ENCODE measurements at places on chromosomes 16 and 17. TPM values are rescaled to one million over a fixed set of nuclear protein-coding genes. Genes with fewer than 3 reads are reported as not detected.

The TRAPPC1 gene
- total RNA-seq, result 93.4 TPM

The STX1B gene
- total RNA-seq, result 3.9 TPM

The OR3A3 gene
- not detected for total RNA-seq

The TLCD2 gene
- total RNA-seq, result not detected

DNA sequence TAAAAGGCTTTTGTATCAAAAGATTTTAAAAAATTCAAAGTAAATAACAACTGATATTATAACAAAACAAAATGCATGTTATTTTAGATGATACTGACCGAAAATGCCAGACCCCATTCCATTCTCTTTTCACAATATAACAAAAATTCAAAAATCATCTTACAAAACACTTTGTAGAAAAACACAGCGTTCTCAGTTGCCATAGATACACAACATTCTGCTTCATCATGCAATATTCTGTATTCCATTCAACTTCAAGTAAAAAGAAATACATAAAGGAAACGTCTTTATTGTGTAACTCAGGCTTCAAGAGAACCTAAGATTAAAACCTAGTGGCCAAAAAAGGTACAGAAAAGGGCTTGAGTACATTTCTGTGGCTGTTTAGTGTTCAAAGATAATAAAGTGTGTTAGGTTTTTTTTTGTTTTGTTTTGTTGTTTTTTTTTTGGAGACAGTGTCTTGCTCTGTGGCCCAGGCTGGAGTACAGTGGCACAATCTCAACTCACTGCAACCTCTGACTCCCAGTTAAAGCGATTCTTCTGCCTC lies 250.5 kb downstream of the CEP112 start:
- H3K27me3 ChIP-seq, result peaks cover 6% of the 10 kb centered on the region
- DNase-seq, result no peak
- no peaks in the 10 kb centered on the region for H3K36me3 ChIP-seq
- H3K4me3 ChIP-seq, result no peak overlapping the region
- no peaks in the 10 kb centered on the region for H3K4me1 ChIP-seq

DNA sequence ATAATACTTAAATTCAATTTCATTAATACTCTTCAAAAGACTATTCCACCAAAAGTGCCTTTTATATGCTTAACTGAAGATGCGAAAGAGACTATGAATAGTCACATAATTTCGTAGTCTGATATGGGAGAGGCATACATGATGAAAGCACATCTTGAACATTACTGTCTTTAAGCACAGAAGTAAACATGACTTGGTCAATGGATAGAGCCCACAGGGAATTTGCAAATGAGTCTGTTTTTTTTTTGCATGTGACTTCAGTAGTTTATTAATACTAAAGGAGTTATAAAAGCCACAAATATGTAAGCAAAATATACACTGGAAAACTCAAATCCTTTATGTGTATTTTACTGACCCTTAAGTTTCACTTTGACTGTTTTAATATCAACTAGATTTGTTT lies 15.9 kb downstream of the ADPRM start:
- peaks cover 70% of the 10 kb centered on the region for H3K36me3 ChIP-seq
- no peak for DNase-seq
- H3K27me3 ChIP-seq, result no peaks in the 10 kb centered on the region
- H3K27ac ChIP-seq, result peak overlapping the region; percentile 24
- peaks cover 7% of the 10 kb centered on the region for H3K4me1 ChIP-seq

GRCh38 chr17:56817066-56817465 lies 16.7 kb downstream of the C17orf67 start:
- H3K27me3 ChIP-seq, result no peaks in the 10 kb centered on the region
- no peak overlapping the region for H3K4me3 ChIP-seq
- DNase-seq, result no peak
- H3K4me1 ChIP-seq, result peaks cover 9% of the 10 kb centered on the region

DNA sequence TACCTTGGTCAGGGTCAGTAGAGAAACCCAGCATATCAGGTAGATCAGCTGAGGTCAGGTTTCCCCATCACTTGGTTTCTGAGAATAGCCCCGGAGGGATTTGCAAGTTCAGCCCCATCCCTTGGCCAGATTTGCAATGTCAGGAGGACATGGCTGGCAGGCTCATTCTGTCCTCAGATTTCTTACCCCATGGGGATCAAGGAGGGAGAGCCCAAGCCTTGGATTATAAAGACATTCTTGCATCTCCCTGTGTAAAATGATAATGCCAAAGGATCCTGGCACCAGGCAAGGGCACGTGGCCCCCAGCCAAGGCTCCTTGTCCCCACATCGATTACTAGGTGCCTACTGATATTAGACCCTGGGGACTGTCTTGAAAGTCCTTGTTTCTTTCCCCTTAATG lies 53.2 kb downstream of the MYH3 start:
- H3K36me3 ChIP-seq, result no peaks in the 10 kb centered on the region
- no peak for DNase-seq
- no peak overlapping the region for H3K4me3 ChIP-seq
- peaks cover 7% of the 10 kb centered on the region for H3K27me3 ChIP-seq
- no peak overlapping the region for H3K27ac ChIP-seq

DNA sequence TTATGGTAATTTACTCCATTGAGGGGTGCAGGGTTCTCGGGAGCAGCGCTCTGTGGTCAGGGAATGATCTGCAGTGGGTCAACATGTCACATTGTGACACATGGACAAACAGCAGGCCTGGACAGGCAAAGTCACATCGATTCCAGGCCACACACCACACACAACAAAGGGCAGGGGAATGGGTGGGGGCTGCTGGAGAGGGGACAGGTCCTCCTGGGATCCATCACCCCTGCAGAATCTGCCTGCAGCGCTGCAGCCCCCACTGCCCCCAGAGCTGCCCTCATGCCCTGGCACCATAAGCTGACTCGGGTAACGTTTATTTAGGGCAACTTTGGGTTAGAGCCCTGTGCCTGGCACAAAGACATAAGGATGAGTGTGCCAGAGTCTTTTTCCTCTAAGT lies 9.1 kb downstream of the PEMT start:
- no peak for DNase-seq
- H3K36me3 ChIP-seq, result no peaks in the 10 kb centered on the region
- peaks cover 6% of the 10 kb centered on the region for H3K4me1 ChIP-seq
- H3K27ac ChIP-seq, result no peak overlapping the region

GRCh38 chr17:76477576-76477975 lies 10.2 kb downstream of the AANAT start:
- H3K36me3 ChIP-seq, result peaks cover 7% of the 10 kb centered on the region
- no peak overlapping the region for H3K4me3 ChIP-seq
- DNase-seq, result no peak
- H3K27ac ChIP-seq, result no peak overlapping the region

- peaks cover 80% of the 10 kb centered on the region for H3K36me3 ChIP-seq
- no peak for DNase-seq
- H3K4me3 ChIP-seq, result no peak overlapping the region
- H3K4me1 ChIP-seq, result no peaks in the 10 kb centered on the region
Observed at GRCh38 chr17:59062509-59062908, 44.2 kb downstream of the TRIM37 start.

- DNase-seq, result peak; percentile 61
- no peak overlapping the region for H3K4me3 ChIP-seq
- H3K27ac ChIP-seq, result no peak overlapping the region
- H3K4me1 ChIP-seq, result peaks cover 5% of the 10 kb centered on the region
- no peaks in the 10 kb centered on the region for H3K36me3 ChIP-seq
Observed at GRCh38 chr16:578870-579405, 9.2 kb downstream of the PIGQ start.

DNA sequence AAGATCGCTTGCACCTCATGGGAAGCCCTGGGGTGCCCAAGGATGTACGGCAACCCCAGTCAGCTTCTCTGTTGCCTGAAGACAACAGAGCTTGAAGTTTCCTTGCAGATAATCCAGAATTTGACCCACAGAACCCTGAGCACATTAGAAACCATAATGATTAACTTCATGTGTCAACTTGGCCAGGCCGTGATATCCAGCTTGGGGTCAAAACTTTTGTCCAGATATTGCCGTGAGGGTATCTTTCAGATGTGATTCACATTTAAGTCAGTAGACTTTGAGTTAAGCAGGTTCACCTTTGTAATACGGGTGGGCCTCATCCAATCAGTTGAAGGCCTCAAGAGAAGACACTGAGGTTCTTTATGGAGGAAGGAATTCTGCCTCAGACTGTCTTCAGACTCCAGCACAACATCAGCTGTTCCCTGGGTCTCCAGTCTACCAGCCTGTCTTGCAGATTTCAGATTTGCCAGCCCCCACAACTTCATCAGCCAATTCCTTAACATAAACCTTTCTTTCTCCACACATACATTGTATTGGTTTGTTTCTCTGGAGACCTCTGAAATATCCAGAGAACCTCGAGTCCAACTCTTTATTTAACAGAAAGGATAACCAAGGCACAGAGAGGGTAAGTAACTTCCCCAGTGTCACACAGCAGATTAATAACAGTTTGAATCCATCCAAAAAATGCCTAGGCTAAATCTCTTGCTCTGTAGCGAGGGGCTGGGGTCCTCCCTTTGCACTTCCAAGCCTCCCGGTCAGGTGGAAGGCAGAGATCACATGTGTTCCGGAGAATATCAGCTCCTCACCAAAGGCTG lies 171.1 kb downstream of the SALL1 start:
- H3K4me1 ChIP-seq, result no peaks in the 10 kb centered on the region
- no peak for DNase-seq
- no peak overlapping the region for H3K27ac ChIP-seq
- H3K4me3 ChIP-seq, result no peak overlapping the region
- H3K27me3 ChIP-seq, result peaks cover 5% of the 10 kb centered on the region
- no peaks in the 10 kb centered on the region for H3K36me3 ChIP-seq

DNA sequence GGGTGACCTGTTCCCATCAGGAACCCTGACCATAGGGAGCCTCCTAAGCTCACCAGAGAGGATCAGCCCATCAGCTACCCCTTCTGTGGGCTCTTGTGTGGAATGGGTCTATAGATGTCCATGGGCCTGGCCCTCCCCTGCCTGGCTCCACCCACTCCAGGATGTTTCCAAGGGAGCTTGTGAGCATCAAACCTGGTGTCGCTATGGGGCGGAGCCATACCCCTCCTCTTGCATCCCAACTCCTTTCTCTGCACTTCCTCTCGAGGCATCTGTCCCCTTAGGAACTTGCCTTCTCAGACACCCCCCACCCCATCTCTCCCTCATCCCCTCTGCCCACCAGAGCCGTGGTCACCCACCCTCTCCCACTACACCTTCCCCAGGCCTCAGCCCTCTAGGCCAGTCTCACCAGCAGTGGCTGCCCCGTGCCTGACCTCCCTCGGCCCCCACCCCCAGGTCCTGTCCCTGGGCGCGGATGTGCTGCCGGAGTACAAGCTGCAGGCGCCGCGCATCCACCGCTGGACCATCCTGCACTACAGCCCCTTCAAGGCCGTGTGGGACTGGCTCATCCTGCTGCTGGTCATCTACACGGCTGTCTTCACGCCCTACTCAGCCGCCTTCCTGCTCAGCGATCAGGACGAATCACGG lies 10.4 kb downstream of the KCNH6 start:
- no peak overlapping the region for H3K27ac ChIP-seq
- H3K4me3 ChIP-seq, result no peak overlapping the region
- DNase-seq, result no peak
- H3K36me3 ChIP-seq, result no peaks in the 10 kb centered on the region
- peaks cover 3% of the 10 kb centered on the region for H3K27me3 ChIP-seq
- H3K4me1 ChIP-seq, result no peaks in the 10 kb centered on the region

- H3K27ac ChIP-seq, result no peak overlapping the region
- peaks cover 2% of the 10 kb centered on the region for H3K27me3 ChIP-seq
- H3K4me3 ChIP-seq, result no peak overlapping the region
- DNase-seq, result no peak
- no peaks in the 10 kb centered on the region for H3K4me1 ChIP-seq
- no peaks in the 10 kb centered on the region for H3K36me3 ChIP-seq
Observed at GRCh38 chr17:56510554-56511342, 82.8 kb upstream of the NOG start.

DNA sequence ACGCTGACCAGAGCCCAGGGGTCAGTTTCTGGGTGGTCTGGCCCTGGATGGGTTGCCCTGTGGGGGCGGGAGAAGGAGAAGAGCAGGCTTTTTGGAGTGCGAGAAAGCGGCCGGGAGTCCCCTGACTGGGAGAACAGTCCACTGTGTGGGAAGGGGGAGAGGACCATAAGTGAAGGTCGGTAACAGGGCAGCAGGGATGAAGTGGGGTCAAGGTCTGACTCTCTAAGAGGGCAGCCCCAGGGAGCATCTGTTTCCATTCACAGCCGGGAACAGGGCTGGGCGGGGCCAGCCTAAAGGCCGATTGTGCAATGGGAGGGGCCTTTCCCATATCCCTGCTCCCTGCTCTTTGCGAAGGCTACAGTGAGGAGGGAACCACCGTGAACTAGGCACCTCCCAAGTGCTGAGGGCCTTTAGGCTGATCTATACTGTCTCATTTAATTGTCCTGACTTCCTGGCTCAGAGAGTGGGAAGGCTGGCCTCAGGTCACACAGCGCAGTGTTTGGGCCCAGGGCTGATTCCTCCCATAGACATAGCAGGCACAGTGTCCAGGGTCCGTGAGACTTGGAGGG lies 10.4 kb upstream of the WFDC1 start:
- no peak overlapping the region for H3K4me3 ChIP-seq
- no peak overlapping the region for H3K27ac ChIP-seq
- H3K36me3 ChIP-seq, result no peaks in the 10 kb centered on the region

Measured in naive thymus-derived CD8-positive, alpha-beta T cell (primary cell).